ENCODE measurements at places on chromosomes 7 and 10. TPM values are rescaled to one million over a fixed set of nuclear protein-coding genes. Genes with fewer than 3 reads are reported as not detected.

The UTF1 gene
- 0.18 TPM for total RNA-seq

The NYAP1 gene
- total RNA-seq, result 2.6 TPM

The HYAL4 gene
- not detected for total RNA-seq

The PRSS1 gene
- total RNA-seq, result not detected

The CNPY1 gene
- not detected for total RNA-seq

The ATRNL1 gene
- total RNA-seq, result 15.8 TPM

The TMEM196 gene
- not detected for total RNA-seq

The LIPJ gene
- total RNA-seq, result not detected

The VWDE gene
- total RNA-seq, result 1.8 TPM

The PRLHR gene
- not detected for total RNA-seq

GRCh38 chr10:75841266-75841665 lies 409.8 kb downstream of the LRMDA start:
- H3K36me3 ChIP-seq, result no peaks in the 10 kb centered on the region
- H3K4me1 ChIP-seq, result no peaks in the 10 kb centered on the region
- DNase-seq, result no peak
- H3K4me3 ChIP-seq, result no peak overlapping the region

- H3K4me3 ChIP-seq, result no peak overlapping the region
- H3K27me3 ChIP-seq, result no peaks in the 10 kb centered on the region
- DNase-seq, result peak; percentile 45
- H3K36me3 ChIP-seq, result no peaks in the 10 kb centered on the region
- H3K4me1 ChIP-seq, result peaks cover 16% of the 10 kb centered on the region
Observed at GRCh38 chr7:69873512-69873911, 275.2 kb downstream of the AUTS2 start.

GRCh38 chr10:27713941-27714340 lies 31.7 kb downstream of the MKX start:
- H3K27ac ChIP-seq, result no peak overlapping the region
- H3K4me3 ChIP-seq, result no peak overlapping the region
- DNase-seq, result no peak
- H3K36me3 ChIP-seq, result no peaks in the 10 kb centered on the region
- no peaks in the 10 kb centered on the region for H3K27me3 ChIP-seq

- no peak overlapping the region for H3K4me3 ChIP-seq
- H3K4me1 ChIP-seq, result peaks cover 7% of the 10 kb centered on the region
- H3K27ac ChIP-seq, result no peak overlapping the region
- H3K36me3 ChIP-seq, result no peaks in the 10 kb centered on the region
Observed at GRCh38 chr7:45698303-45699014, 124.3 kb downstream of the ADCY1 start.

DNA sequence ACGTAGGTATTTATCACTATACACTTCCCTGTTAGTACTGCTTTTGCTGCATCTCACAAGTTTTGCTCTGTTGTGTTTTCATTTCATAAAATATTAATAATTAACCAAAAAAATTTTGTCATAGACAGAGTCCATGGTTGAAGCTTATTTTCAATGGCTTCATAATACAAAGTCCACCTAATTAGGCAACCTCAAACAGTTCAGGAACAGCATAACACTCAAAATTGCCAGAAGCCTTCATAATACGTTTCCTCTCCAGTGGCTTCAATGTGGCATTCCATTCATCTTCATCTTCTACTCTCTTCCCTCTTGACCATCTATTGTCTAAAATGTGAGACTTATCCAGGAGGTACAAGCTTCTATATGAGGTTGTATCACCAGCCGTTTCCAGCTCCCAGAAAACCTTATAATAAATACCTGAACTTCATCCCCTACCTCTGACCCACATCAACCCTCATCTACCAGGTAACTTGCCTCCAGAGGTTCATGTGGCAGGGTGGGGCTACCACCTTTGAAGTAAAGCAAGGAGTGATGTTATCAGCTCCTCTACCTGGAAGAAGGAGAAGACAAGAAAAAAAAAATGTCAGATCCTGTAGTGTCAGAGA lies 337.3 kb downstream of the MALRD1 start:
- no peaks in the 10 kb centered on the region for H3K27me3 ChIP-seq
- H3K4me3 ChIP-seq, result no peak overlapping the region

GRCh38 chr7:141275350-141275749 lies 201.5 kb downstream of the TMEM178B start:
- no peak for DNase-seq
- H3K4me3 ChIP-seq, result no peak overlapping the region
- H3K4me1 ChIP-seq, result no peaks in the 10 kb centered on the region
- no peaks in the 10 kb centered on the region for H3K27me3 ChIP-seq

- no peak overlapping the region for H3K27ac ChIP-seq
- H3K27me3 ChIP-seq, result no peaks in the 10 kb centered on the region
- no peak overlapping the region for H3K4me3 ChIP-seq
- no peak for DNase-seq
- no peaks in the 10 kb centered on the region for H3K36me3 ChIP-seq
Observed at GRCh38 chr7:29629507-29629906, 65.9 kb downstream of the PRR15 start.

GRCh38 chr7:89247207-89247606 lies 451.7 kb upstream of the TEX47 start:
- H3K27me3 ChIP-seq, result no peaks in the 10 kb centered on the region
- no peaks in the 10 kb centered on the region for H3K4me1 ChIP-seq
- DNase-seq, result no peak
- H3K27ac ChIP-seq, result no peak overlapping the region
- no peaks in the 10 kb centered on the region for H3K36me3 ChIP-seq

DNA sequence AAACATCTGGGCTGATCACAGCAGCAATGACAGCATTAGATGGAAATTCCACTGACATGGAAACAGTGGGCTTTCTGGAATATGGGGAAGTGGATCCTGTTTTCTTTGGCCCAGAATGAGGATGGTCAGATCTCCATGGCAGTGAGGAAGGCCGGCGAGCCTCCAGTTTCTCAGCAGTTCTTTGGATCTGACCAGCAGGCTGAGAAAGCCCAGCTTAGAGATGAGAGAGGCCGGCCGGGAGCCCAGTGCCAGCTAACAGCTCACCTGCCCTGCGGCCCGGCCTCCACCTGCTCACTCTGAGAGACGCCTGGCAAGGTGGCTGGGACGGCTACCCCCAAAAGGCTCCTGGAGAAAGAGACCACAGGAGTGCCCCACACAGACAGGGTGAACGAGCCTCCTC lies 24.2 kb downstream of the GPER1 start:
- no peaks in the 10 kb centered on the region for H3K27me3 ChIP-seq
- H3K4me1 ChIP-seq, result peaks cover 10% of the 10 kb centered on the region
- H3K4me3 ChIP-seq, result no peak overlapping the region
- DNase-seq, result no peak

- no peaks in the 10 kb centered on the region for H3K27me3 ChIP-seq
- peaks cover 5% of the 10 kb centered on the region for H3K4me1 ChIP-seq
- no peaks in the 10 kb centered on the region for H3K36me3 ChIP-seq
- peak overlapping the region; percentile 12 for H3K27ac ChIP-seq
- H3K4me3 ChIP-seq, result no peak overlapping the region
Observed at GRCh38 chr7:108419961-108420908, 36.0 kb downstream of the NRCAM start.

DNA sequence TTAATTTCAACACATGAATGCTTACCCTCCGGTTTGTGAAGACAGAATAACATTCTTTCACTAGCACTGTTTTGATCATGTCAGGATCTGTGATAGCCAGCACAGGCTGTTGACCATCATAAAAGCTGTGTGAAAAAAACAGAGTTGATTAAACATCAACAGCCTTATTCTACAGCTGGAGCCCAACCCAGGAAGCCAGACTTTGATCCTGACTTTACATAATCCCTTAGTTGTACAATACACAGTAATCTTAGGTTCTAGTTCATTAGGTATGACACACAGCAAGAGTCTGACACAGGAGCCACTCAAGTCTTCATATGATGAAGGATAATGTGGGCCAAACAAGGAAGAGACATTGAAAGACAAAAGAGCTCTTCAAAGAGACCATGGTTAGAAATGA lies 11.4 kb downstream of the CYP3A4 start:
- H3K27me3 ChIP-seq, result no peaks in the 10 kb centered on the region
- no peaks in the 10 kb centered on the region for H3K36me3 ChIP-seq
- H3K4me1 ChIP-seq, result no peaks in the 10 kb centered on the region
- H3K27ac ChIP-seq, result no peak overlapping the region
- no peak overlapping the region for H3K4me3 ChIP-seq

DNA sequence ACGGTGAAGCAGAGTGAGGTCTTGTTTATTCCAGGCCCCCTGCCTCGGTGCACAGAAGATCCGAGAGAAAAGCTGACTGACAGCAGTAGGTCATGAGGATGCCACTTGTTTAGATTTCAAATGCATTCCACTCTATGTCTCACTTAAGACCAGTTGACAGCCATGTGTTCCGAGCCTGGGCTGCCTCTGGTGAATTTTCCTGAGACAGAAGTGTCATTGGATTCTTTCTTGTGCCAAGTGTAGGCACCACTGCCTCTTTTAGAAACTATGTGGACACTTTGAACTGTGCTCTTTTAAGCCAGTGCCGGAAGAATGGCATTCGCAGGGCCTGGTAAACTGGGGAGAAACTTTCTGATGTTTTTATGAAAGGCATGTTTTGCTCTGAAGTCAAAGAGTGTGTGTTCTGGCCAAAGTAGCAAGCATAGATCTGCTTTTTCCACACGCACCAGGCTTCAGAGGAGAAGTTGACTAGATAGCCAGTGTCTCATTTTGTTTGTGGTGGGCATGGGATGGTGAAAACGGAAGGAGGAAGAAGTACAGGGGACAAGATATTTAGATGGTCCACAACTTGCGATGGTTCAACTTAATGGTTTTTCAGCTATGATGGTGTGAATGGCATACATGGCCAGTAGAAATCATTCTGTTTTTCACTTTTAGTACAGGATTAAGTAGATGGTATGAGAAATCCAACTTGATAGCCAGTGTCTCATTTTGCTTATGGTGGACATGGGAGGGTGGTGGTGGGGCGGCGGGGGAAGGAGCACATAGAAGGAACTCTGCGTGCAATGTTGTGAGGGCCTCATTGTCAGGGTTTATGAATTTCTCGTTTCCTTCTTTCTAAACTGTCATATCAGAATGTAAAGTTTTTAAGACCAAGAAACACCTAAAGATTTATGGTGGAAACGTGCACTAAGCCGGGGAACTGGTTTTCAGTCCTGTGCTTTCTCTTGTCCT lies 41.5 kb downstream of the CYP17A1 start:
- peaks cover 6% of the 10 kb centered on the region for H3K36me3 ChIP-seq
- no peak for DNase-seq
- no peak overlapping the region for H3K27ac ChIP-seq
- H3K27me3 ChIP-seq, result no peaks in the 10 kb centered on the region
- H3K4me3 ChIP-seq, result no peak overlapping the region
- H3K4me1 ChIP-seq, result peaks cover 19% of the 10 kb centered on the region

GRCh38 chr7:66423729-66424128 lies 205.0 kb upstream of the KCTD7 start:
- H3K4me1 ChIP-seq, result no peaks in the 10 kb centered on the region
- DNase-seq, result no peak
- no peak overlapping the region for H3K4me3 ChIP-seq
- H3K36me3 ChIP-seq, result no peaks in the 10 kb centered on the region

DNA sequence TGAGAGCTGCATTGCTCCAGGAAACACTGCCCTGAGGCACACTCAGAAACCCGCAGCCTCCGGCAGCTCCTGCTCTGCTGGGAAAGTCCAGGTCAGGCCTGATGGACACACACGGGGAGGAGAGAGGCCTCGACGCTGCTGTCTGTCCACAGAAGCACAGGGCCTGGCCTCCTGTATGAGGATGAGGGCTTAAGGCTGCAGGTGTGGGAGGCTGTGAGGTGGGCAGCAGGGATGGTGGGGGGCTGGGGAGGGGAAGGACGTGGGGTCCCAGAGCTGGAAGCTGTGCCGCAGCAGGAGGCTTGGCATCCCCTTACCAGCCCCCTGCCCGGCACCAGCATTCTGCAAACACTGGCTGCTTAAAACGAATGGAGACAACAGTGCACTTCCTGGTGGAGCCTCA lies 186.2 kb downstream of the DNAJB6 start:
- H3K36me3 ChIP-seq, result no peaks in the 10 kb centered on the region
- no peaks in the 10 kb centered on the region for H3K4me1 ChIP-seq
- peaks cover 4% of the 10 kb centered on the region for H3K27me3 ChIP-seq
- no peak for DNase-seq
- H3K27ac ChIP-seq, result no peak overlapping the region

- no peak overlapping the region for H3K27ac ChIP-seq
- no peak for DNase-seq
- peaks cover 11% of the 10 kb centered on the region for H3K4me1 ChIP-seq
- no peak overlapping the region for H3K4me3 ChIP-seq
Observed at GRCh38 chr7:437329-438251, 82.1 kb downstream of the PDGFA start.

DNA sequence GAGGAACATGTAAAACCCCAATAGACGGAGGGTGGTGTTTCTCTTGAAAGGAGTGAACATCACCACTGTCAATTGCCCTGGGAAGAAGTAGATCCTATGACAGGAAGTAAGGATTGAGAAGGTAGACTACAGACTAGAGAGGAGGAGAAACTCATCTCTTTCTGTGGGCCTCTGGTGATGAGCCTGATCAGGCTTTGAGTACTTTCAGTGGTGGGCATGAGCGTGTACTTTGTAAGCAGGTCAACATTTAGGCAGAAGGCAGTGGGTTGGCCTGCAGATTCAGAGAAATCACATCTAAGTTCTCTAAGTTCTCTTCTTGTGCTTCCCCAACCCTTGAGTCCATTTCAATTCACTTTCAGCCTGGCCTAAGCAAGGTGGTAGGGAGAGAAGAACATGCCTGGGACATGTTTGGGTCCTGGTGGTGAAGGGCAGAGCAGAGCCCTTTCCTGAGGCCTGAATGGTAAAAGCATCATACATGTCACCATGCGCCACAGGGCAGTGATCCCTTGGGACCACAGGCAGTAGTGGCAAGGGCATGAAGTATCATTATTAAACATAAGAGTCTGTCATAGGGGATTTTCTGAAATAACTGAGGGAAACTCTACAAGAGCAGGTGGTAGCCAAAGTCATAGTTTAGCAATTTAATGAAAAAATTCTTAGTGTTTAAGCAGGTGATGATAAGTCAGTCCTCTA lies 56.4 kb upstream of the ANKRD1 start:
- H3K36me3 ChIP-seq, result no peaks in the 10 kb centered on the region
- H3K27ac ChIP-seq, result no peak overlapping the region
- DNase-seq, result no peak
- H3K4me3 ChIP-seq, result no peak overlapping the region

DNA sequence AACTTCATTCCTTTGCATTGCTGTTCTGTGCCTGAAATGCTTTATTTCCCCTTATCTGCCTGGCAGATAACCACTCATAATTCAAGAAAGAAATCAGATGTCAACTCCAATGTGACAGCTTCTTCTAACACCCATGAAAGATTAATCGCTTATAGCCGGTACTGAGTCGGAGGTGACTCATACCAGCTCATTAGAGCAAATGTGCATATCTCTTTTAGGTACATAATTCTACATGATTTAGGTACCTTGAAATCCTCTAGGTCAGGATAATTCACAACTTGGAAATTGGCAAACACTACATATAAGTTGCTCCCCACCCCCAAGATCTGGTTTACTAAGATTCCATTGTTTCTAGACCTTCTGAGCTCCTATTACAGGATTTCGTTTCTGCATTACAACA lies 554.4 kb upstream of the SORCS1 start:
- H3K4me1 ChIP-seq, result no peaks in the 10 kb centered on the region
- H3K4me3 ChIP-seq, result no peak overlapping the region
- H3K27me3 ChIP-seq, result no peaks in the 10 kb centered on the region
- no peaks in the 10 kb centered on the region for H3K36me3 ChIP-seq
